ENCODE measurements at places on chromosomes 13 and 19. TPM values are rescaled to one million over a fixed set of nuclear protein-coding genes. Genes with fewer than 3 reads are reported as not detected.

The C5AR2 gene
- total RNA-seq: 7.9 TPM

The TMEM255B gene
- total RNA-seq: 7.0 TPM

The ZNF579 gene
- total RNA-seq: 9.5 TPM

The RGS9BP gene
- total RNA-seq: 4.7 TPM

The C19orf73 gene
- total RNA-seq: 6.7 TPM

DNA sequence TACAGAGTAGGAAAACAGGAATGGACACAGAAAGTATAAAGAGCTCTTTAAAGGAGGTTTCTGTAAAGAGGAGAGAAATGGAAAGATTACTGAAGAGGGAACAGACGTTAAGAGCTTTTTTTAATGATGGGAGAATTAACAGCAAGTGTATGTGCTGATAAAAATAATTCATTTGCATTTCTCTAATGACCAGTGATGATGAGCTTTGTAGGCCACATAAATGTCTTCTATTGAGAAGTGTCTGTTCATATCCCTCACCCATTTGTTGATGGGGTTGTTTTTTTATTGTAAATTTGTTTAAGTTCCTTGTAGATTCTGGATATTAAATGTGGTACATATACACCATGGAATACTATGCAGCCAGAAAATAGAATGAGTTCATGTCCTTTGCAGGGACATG lies 40.0 kb downstream of the MYO16 start:
- DNase-seq: no peak

- no peak for DNase-seq
Measured at GRCh38 chr19:51571599-51571998, 516 bp downstream of the ZNF175 start.

DNA sequence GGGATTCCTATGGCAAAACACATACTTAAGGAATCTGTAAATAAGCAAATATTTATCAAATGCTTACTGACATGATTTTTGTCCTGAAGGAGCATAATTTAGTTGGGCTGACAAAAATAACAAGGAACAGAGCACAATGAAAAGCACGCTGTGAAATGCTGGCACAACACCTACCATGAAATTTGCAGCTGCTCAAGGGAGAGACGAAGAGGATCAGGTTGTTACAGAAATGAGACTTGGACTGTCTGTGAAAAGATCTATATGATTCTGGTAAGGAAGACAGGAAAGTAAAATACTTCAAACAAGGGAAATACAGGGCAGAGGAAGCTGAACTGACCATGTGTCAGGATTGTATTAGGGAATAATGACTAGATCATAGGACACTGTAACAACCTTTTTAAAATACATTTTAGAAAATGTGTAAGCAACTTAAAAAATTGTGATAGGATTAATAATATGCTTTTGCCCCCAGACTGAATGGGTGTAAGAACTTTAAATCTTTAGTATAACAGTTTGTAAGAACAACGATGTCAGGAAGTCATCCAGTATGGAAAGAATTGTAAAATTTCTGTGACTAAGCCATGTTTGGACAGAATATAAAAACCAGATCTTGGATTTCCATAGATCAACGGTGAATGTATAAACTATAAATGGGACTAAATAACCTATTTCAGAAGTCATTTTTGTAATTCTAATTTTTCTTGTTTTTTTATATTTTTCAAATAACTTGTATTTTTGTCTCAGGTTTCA lies 1556.0 kb downstream of the EFNB2 start:
- DNase-seq: no peak

DNA sequence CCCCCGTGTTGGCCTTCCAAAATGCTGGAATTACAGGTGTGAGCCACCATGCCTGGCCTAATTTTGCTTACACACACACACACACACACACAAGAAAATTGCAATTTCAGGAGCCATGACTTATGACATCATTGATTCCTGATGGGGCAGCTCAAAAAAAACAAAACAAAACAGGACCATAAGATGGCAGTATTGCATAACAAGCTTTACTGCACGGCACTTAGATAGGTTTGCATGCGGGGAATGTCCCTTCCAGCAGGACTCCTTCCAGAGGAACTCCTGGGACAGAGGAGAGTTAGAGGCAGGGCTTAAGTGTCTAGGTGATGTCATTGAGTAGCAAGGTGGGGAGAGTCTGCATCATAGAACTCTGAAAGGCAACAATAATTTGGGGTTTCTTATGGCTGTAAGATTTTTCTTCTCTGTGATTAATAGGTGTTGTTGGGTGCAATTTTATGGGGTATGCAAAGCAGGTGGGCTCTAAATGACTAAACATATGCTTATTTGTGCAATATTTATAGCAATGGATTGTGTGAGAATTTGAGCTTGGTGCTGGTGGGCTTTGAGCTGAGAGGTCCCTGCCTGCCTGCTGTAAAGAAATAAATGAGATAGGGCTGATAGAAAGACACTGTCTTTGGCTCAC lies 9.0 kb upstream of the ACSBG2 start:
- no peak for DNase-seq

GRCh38 chr13:100128838-100129237 lies 39.9 kb downstream of the PCCA start:
- no peak for DNase-seq

DNA sequence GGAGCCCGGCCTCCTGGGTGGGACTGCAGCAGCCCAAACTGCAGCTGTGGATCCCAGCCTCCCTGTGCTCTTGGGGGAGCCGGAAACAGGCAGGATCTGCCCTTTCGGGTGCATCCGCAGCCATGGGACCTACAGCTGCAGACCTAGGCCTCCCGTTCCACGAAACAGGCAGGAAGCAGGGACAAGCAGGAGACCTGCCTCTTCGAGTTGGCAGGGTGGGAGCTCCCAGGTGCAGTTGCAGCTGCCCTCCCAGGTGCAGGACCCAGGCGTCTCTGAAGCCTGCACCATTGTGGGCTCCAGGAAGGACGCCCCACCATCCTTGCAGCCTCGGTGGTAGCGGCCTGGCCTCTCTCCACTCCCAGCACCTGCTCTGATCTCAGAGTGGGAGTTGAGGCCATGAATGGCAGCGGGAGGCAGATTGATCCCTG lies 189.0 kb upstream of the KLHL1 start:
- peak; percentile 29 for DNase-seq

DNA sequence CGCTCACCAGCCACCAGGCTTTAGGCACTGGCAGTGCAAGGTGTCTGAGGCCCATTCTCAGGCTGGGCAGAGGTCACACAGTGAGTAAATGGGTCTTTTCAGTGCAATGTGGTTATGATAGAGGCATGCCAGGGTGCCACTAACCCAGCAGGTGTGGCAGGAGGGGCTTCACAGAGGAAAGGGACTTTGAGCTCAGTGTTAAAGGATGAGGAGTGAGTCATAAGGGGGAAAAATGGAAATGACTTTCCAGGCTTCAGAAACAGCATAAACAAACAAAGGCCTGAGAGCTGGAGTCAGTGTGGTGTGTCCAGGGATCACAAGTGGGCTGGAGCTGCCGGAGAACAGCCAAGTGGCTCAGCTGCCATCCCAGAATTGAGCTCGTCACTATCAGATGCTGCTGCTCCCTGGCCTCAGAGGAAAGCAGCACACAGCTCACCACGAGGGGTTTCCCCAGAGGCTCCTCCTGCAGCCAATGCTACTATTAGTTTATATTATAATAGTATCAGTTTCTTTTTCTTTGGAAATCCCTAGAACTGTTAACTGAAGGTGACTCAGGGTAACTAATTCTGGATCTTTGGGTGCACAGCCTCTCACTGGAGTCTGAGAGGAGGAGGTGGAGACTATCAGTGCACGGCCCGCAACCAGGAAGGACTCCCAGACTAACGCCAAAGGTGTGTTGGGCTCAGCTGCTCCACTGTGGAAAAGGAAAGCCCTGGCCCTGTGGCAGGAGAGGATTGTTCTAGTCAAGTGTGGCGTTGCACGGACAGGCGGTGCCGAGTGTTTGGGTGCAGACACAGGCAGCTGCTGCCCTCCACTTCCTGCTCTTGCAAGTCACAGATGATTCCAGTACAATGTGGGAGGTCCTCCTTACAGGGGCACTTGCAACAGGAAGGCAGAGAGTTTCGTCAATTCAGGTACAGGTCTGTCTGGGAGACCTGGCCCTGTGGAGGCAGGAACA lies 39.5 kb downstream of the DHRS12 start:
- DNase-seq: no peak

GRCh38 chr19:55165952-55166529 lies 372 bp downstream of the DNAAF3 start:
- peak; percentile 66 for DNase-seq

- peak; percentile 58 for DNase-seq
Measured at GRCh38 chr19:4390017-4390566, 10.3 kb downstream of the SH3GL1 start.

- no peak for DNase-seq
Measured at GRCh38 chr13:95403349-95404140, 102.3 kb upstream of the ABCC4 start.

- DNase-seq: no peak
Measured at GRCh38 chr13:21065686-21066085, 4.3 kb upstream of the LATS2 start.

DNA sequence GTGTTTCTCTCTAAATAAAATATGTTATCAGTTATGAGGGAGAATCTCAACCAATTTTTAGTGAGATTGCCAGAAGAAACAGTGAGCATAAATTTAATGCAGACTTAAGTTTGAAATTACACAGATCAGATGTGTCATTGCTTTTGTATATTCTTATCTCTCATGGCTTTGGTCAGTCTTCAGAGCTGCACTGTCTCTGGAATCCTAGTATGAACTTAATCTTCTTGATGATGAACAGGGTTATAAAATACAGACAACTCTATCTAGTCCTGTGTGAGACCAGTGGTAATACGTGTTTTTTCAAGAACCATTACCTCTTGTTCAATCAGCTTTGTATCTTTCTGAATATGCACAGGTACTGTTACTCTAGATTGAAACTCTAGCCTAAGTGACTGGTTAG lies 528.0 kb downstream of the DACH1 start:
- no peak for DNase-seq

DNA sequence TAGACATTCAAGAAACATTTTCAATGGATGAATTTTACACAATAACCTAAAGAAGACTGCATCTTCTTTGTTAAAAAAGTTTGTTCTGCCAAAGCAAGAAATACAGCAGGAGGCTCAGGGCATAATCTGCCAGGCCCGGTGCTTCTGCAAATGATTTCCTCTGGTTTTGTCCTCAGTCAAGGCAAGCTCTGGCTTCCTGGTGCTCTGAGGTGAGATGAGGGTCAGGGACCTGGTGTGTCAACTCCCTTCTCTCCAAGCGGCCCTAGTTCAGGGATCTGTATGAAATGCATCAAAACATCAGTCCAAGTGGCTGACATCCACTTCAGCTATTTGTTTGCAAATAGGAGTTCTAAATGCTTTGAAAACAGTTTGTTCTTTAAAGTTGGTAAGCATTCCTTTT lies 31.6 kb downstream of the LACC1 start:
- no peak for DNase-seq
